ENCODE measurements at places on chromosomes 6 and 20. TPM values are rescaled to one million over a fixed set of nuclear protein-coding genes. Genes with fewer than 3 reads are reported as not detected.

The TTPAL gene
- total RNA-seq, result 40.8 TPM

The C6orf163 gene
- 6.2 TPM for total RNA-seq

The PGC gene
- total RNA-seq, result not detected

The PDYN gene
- not detected for total RNA-seq

The SOBP gene
- total RNA-seq, result 5.6 TPM

The TPBG gene
- total RNA-seq, result 49.2 TPM

The TMEM200A gene
- total RNA-seq, result 6.6 TPM

The MBOAT1 gene
- 38.6 TPM for total RNA-seq

The NINL gene
- total RNA-seq, result 15.5 TPM

The TRAPPC3L gene
- total RNA-seq, result not detected

The PNPLA1 gene
- total RNA-seq, result not detected

The SIRPB1 gene
- 2.6 TPM for total RNA-seq

The PLA2G7 gene
- total RNA-seq, result 7.2 TPM

The SIRPD gene
- total RNA-seq, result not detected

The BPIFA1 gene
- total RNA-seq, result not detected

The KCTD20 gene
- total RNA-seq, result 61.6 TPM

The FUT9 gene
- total RNA-seq, result not detected

The PLCB4 gene
- total RNA-seq, result 9.4 TPM

The TBXT gene
- total RNA-seq, result not detected

The SLC17A1 gene
- total RNA-seq, result not detected

The PRKN gene
- 7.2 TPM for total RNA-seq

The CCM2L gene
- 2.8 TPM for total RNA-seq

The SLC22A16 gene
- 2.9 TPM for total RNA-seq

The PDE7B gene
- 5.2 TPM for total RNA-seq

The C20orf202 gene
- not detected for total RNA-seq

The FOXS1 gene
- 0.98 TPM for total RNA-seq

The SNAP91 gene
- not detected for total RNA-seq

The LTV1 gene
- total RNA-seq, result 16.7 TPM

The GPR6 gene
- 0.15 TPM for total RNA-seq

The CRISP3 gene
- total RNA-seq, result 9.2 TPM

The ADGB gene
- total RNA-seq, result not detected

The TRDN gene
- not detected for total RNA-seq

The WFDC2 gene
- total RNA-seq, result 106 TPM

The KCNB1 gene
- 21.8 TPM for total RNA-seq

The CCN6 gene
- not detected for total RNA-seq

The GTPBP2 gene
- 41.4 TPM for total RNA-seq

The ETV7 gene
- 0.98 TPM for total RNA-seq

The DLK2 gene
- 3.6 TPM for total RNA-seq

The IRF4 gene
- 25.2 TPM for total RNA-seq

The TTK gene
- 1.9 TPM for total RNA-seq

The MYLK4 gene
- 1.9 TPM for total RNA-seq

The SMIM28 gene
- total RNA-seq, result not detected

The SMLR1 gene
- total RNA-seq, result not detected

The COX4I2 gene
- total RNA-seq, result 5.3 TPM

The HMGCLL1 gene
- 3.7 TPM for total RNA-seq

The BTN1A1 gene
- not detected for total RNA-seq

The PSORS1C1 gene
- total RNA-seq, result 2.0 TPM

The HLA-C gene
- total RNA-seq, result 546 TPM

Measured in breast epithelium (tissue), 4 donors.